ENCODE measurements at places on chromosomes 6 and 20.

DNA sequence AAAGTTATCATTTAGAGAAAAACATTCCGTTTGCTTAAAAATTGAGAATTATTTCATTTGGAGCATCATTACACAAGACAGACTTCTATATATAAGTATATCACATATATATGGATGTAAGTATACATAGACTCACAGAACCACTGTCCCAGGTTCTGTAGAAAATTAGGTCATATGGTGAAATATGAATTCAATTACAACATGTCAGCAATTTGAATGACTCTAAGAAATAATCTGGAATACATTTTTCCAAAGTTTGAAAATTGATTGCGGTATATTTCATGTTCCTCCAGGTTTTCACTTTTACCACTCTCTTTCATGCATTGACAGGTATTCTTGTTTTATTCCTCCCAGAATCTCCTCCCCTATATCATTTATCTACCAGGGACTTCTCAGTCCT, 892.3 kb downstream of the PHF3 start:
- no peak for DNase-seq

DNA sequence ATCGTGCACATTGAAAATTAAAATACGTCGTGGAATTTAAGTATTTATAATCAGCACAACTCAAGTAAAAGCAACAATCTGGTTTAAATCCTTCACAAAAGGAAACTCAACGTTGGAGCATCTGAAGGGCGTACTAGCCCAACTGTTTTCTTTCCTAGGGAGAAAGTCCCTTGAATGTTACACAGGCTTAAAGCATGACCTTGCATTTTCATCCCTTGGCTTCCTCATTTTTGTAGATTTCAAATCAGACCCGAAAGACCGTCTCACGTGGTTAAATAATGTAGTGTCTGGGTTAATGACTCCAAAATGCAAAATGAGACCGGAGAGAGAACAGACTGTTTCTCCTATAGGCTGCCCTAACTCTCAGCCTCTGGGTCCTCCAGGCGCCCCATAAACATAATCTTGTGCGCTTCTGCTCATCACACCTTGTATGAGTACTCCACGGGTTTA, 249.2 kb upstream of the RREB1 start:
- DNase-seq: no peak

GRCh38 chr6:113824411-113824810, 32.7 kb upstream of the MARCKS start:
- no peak for DNase-seq

DNA sequence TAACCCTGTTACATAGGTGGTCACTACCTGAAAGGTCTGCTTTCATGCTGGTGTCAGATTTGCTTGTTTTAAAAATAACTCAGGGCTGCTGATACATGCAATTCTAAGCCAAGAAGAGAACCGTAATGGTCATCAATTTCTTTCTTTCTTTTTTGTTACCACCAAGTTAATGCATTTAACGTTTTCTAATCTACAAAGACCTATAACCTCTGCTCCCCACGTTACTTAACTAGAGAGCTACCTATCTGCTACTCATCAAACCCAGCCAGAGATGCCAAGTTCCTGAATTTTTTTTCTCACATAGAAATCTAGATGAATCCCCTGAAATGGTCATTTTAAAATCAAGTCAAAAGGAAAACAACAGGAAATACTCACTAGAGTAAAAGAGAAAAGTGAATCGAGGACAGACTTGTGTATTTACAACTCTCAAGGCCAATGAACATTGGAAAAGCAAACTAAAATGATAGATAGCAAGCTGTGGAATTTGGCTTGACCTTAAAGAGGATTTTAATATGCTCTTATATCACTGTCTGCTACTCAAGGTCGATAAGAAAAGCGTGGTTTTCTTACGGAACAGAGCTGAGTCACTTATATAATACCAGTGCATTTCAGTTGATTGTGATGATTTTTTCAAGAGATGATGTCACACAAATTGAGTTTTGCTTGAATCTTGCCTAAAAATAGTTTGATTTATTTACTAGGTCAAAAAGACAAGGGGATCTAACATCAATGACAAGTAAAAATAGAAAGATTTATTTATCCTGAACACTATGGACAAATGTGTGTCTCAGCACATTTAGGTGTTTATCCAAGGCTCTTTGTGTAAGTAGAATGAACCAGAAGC, 67.9 kb downstream of the SGK1 start:
- DNase-seq: no peak

- no peak for DNase-seq
Observed at GRCh38 chr6:152034631-152035030, 227.1 kb downstream of the ESR1 start.

DNA sequence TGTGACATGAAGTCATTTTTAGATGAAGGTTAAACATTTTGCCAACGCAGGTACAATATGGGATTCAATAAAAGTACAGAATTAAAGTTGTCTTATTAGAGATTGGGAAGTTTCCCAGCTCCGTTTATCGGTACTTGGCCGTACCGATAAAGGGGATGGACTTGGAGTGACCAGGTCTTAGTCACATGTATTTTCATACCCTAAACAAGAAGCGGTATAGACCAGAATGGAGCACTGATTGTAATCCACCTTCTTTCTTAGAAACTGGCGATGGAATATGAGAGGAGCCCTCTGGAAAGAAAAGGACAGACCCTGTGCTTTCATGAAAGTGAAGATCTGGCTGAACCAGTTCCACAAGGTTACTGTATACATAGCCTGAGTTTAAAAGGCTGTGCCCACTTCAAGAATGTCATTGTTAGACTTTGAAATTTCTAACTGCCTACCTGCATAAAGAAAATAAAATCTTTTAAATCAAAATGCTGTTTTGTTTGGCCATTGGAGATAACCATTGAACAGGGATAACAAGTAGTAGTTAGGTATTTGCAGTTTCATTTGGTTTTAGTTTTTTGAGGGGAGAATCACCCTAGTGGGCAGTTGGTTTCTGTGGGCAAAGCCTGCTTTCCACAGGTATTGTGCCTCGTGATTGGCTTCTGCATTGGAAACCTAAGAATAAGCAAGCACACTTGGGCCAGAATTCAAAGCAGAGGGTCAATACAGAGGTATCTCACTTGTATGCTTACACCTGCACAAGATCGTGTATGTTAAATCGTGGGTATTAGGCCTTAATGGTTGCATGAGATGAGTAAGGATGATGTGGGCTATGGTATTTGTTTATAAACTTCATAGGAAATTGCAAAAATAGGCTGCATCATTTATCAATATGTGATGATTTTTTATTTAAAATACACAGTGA, 11.2 kb upstream of the ZNFX1 start:
- DNase-seq: no peak

DNA sequence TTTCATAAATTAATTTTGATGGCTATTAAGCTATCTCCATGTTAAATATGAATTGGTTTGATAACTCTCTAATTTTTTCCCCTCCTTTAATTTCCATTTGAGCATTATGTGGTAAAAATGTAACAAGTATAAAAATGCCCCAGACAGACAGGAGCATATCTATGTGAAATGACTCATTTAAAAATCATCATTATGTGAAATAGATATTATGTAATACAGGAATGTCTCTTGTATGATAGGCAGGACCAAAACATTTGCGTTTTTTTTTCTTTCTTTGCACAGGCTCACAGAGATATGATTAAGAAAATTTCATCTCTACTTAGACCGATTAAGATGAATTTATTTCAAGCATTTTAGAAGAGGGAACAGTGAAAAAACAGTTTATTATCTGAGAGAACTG, 95.8 kb downstream of the AKAP7 start:
- DNase-seq: no peak

DNA sequence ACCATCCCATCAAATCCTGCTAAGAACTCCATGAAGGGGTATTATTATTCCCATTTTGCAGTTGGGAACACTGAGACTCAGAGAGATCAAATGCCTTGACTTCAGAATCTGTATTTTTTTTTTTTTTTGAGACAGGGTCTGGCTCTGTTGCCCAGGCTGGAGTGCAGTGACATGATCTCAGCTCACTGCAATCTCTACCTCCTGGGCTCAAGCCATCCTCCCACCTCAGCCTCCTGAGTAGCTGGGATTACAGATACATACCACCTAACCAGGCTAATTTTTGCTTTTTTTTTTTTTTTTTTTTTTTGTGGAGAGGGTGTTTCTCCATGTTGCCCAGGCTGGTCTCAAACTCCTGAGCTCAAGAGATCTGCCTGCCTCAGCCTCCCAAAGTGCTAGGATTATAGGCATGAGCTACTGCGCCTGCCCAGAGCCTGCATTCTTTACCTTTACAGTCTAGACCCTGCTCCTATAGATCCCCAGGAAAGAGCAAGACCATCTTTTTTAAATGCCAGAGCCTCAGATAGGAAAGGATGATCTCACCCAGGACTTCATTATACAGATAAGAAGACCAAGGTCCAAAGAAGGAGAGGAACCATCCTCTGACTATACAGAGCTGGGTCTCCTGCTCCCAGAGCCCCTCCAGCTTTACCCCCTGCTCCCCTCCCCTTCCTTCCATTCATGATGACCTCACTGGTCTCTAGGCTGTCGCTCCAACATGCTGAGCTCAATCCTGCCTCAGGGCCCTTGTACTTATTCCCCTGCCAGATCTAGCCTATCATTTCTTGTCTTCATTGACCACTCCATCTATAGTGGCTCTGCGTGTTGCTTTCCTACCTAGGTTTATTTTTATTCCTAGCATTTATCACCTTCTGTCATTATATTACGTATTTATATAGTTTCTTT, 138.6 kb downstream of the CEBPB start:
- DNase-seq: no peak

DNA sequence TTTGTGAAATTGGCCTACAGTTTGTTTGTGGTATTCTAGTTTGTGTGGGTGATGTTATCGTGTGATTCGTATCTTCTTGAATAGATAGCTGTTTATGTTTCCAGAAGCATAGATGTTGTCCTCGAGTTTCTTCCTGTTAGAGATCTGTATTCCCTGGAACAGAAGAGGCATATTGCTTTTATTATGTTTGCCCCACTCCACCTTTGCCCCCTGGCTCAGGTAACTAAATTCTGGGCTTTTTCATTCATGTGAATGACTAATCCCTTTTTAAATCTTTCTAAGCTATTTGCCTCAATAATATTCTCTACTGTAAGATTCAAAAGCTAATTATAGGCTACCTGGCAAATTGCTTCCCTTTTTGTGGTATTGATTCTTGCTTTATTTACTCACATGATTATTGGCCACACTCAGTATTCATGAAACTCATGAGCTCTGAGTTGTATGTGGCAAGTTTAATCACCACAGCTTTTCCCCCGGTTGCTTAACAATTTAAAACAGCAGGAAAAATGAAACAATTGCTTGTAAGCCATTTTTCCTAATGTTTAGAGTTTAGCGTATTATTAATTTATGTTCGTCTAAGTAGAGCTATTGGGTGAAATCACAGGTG, 12.6 kb downstream of the RNF217 start:
- DNase-seq: no peak

DNA sequence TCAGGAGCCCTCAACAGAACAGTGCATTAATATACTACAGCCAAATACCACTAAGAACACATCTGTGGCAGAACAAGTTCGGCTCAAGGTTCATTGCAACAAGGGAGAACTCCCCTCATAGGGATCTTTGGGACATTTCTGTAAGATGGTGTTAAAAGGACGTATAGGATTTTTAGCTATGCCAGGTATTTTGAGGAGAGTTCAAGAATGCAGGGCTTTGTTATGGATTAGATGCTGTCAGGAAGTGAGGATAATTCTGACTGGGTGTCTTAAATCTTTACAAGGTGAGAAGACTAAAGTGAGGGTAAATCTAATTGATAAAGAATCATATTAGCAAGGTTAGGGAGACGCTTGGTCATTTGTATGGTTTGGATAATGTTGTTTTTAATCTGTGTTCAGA, 83.7 kb upstream of the AHI1 start:
- no peak for DNase-seq

DNA sequence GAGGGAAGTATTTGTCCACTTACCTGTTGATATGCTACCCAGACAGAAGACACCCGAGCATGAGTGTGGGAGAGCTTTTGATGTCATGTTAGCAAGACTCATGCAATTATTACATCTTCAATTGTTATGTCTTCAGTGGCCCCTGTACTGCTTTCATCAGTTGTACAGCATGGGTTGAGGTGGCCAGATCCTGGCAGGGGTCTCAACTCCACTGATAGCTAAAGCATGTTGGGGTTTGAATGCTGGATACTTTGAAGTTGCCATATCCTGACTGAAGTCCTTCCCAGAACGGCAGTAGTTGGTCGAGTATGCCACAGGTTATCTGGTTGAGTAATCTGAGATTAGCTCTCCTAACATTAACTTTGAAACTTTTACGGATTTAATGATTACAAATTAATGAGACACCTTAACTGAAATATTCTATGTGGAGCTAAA, 46.7 kb downstream of the LRRN4 start:
- DNase-seq: no peak

DNA sequence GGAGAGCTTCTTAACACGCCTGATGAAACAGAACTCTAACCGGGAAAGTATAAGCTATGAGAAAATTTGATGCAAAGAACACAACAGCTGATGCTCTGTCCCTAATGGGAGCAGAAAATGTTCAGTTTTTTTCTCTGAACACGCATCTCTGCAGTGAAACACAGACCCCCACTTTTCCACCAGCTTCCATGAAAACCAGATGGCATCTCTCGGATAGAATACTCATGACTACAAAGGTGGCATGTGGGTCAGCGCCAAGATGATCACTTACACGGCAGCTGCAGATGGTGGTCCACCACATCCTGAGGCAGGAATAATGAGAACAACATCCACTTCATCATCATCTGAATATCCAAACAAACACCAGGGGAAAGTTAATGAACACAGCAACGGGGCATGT, 85.2 kb upstream of the CNR1 start:
- DNase-seq: no peak

- no peak for DNase-seq
Observed at GRCh38 chr20:51022803-51023616, at the start of gene KCNG1. TSS of gene KCNG1 (minus strand) at chr20:51023107. CDS start at chr20:51010338, 12,769 bp downstream.

DNA sequence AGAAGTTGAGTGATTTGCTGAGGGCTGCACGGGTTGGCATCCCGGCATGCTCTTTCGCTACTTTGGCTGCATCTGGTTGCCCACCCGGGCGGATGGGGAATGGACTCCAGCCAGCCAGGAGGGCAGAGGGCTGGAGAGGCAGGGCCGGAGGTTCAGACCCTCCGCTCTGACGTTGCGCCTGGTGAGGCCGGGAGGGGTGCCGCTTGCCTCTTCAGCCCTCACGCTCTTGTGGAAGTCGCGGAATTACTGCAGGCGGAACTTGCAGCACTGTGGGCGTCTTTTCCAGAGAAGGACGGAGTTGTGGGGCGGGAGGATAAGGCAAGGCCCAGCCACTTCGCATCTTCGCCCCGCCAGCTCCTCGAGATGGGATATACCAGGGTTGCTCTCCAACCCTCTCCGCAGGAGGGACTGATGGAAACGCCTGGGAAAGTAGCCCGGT, 656 bp downstream of the RTEL1 start:
- no peak for DNase-seq

- DNase-seq: no peak
Observed at GRCh38 chr6:36443471-36444428, 950 bp downstream of the KCTD20 start.
